ENCODE measurements at places on chromosomes 1 and 21.
A peak's percentile ranks its signal among the peaks of the same experiment; 100 is the strongest.

DNA sequence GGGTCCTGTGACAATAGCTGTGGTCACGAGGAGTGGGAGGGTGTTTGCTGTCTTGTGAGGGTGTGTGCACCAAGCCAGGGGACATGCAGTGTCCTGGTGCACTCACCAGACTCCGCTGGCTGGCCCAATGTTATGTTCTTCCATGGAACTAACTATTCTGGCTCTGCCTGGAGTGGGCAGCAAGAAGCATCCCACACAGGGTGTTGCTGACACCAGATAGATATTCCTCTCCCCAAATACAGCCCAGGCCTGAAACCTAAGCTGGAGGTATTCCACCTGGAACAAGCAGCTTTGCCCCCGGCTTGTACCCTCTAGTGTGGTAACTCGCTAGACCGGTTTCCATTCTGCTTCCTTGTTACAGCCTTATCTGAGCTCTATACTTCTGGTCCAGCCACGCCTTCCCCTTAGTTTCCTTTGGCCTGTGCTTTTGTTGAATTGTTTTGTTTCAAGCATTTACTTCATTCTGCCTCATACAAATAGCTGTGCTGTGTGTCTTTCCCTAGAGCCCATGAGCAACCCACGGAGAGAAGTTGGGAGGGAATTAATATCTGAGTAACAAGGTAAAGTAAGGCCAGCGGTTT, 14.7 kb upstream of the LY9 start:
- DNase-seq, result no peak

- no peak for DNase-seq
These were observed 111.2 kb upstream of the PPM1J start for GRCh38 chr1:112826217-112826944.

GRCh38 chr1:67468066-67468718, 38.0 kb upstream of the SERBP1 start:
- no peak for DNase-seq

DNA sequence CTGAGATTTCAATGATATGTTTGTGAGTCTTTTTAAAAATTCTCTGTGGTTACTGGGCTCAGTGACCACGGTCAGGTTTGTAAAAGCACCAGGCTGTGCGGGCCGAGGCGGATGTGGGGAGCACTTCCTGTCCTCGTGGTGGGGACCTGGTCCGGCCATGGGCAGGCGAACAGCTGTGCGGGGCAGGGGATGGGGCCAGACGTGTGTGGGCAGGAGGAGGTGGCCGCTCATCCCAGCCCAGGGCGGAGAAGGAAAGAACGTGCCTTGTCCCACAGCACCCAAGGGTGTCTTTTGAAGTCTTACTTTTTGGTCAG, 5.2 kb upstream of the OXCT2 start:
- no peak for DNase-seq

DNA sequence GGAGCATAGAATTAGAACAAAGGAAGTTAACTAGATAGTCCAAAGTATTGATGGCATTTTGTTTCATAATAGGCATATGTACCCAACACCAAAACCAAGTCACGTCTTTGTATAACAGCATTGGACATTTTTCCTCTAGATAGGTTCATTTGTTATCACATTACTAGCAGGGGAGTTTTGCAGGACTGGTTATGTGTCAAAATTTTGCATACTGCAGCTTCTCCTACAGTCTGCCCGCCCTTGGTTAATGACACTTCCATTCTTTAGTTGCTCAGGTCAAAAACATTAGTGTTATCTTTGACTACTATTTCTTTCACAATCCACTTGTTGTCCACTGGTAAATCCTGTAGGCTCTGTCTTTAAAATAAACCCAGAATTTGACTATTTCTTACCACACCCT, 8.9 kb downstream of the CAPZA1 start:
- DNase-seq, result no peak

- no peak for DNase-seq
These were observed 58.5 kb downstream of the LPAR3 start for GRCh38 chr1:84834419-84835064.

DNA sequence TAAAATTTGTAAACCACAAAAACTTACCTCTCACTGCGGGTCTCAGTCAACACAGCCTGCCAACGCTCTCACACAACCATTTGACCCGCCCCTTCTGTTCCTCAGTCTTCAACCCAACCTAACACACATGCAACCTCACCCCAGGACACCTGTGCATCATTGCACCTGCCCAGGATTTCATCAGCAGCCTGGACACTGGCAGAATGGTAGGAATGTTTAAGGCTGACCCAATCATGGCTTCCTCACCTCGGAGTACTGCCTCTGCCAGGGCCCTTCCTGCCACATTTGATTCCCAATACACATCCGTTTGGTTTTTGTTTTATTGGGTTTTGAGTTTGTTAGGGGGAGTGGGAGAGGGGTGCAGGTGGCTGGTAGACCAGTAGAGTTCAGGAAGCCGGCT, 40.7 kb downstream of the TOMM20 start:
- no peak for DNase-seq

GRCh38 chr21:28817871-28818270, 174.8 kb downstream of the LTN1 start:
- DNase-seq, result no peak

- DNase-seq, result no peak
These were observed 38.4 kb downstream of the FYB2 start for GRCh38 chr1:56780826-56781225.

DNA sequence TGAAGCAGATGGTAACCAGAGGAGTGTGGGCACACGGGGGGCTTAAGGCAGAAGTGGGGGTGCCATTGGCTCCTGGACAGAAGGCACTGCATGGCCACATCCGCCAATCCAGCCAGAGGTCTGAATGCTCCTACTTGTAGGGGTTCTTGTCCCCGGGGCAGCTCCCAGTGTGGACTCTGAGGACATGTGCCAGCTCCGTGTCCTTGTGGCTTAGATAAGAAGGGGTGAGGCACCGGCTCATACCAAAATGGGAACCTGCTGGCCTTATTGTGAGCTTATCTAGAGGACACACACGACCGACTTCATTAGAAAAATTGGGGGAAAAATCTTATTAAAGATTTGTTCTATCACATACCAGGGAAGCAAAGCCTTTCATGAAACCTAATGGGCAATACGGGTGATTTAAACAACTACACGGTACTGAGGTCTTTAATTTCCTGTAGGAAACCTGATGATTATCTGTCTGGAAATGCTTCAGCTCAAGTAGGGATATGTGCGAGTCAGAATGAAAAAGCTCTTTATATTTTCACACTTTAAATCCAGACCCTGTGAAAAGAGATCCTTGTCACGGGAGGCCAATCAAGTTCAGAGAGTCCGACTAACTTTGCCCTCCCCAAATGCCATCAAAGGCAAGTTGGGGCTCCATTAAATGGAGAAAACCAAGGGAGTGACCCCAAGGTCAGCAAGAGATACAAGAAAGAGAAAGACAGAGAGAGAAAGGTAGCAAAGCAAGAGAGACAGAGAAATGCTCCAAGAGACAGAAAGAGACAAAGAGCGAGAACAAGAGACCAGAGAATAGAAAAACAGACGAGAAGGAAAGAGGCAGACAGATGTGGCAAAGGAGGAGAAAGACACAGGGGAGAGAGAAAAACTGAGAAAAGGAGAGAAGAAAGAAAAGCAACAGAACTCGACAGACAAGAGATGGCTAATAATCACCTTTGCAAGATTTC, 14.1 kb upstream of the KCNN3 start:
- no peak for DNase-seq

DNA sequence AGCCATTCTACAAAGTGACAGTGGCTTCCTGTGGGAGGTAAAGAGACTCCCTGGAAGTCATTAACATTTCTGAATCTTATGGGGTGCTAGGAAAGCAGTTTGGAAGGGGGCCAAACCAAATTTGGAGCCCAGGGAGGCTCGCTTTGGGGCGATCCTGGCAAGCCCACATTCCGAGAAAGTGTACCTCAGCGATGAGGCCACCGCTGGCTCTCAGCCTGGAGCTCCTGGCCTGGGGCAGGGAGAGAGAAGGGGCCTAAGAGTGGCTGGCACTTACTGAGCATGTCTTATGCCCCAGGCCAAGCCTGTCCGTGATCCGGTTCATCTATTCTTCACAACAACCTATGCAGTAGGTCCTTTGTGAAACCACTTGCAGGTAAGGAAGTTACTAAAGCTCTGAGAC, 98.8 kb downstream of the CCDC185 start:
- DNase-seq, result no peak

GRCh38 chr1:114025609-114026401, 46.5 kb downstream of the OLFML3 start:
- DNase-seq, result no peak

DNA sequence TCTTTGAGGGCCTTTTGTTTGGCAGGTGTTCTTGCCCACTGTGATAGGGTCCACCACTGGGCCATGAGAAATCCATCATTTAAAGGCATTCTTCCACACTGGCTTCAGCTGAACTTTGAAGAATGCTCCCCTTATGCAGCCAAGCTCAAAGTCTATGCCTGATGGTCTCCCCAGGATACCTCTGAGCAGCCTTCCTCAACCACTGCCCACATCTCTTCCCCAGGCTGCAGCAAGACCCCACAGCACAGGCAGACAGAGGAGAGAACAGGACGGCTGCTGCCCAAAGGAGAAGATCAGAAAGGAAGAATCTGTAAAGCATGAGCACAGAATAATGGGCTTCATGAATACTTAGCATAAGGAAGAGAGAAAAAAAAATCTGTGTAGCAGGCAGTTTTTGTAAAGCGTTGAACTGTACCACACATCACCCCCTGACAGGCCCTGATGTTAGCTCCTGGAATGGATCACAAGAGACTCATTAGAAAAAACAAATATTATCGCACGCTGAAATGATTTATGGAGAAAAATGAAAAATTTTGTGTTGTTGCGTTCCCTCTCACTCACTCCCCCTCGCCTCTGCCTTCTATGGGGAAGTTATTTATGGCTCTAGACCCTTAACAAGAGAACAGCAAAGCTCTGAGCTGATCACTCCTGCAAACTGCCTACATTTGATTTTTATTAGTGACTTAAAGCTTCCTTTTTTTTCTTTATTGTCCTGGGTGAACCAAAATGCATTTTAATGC, 134.1 kb downstream of the TMEM53 start:
- no peak for DNase-seq

GRCh38 chr1:34984435-34984792, 733 bp downstream of the TMEM35B start:
- peak; percentile 2 for DNase-seq

- no peak for DNase-seq
These were observed 29.5 kb upstream of the RUNX3 start for GRCh38 chr1:24959623-24959975.

- no peak for DNase-seq
These were observed 98.3 kb downstream of the FAF1 start for GRCh38 chr1:50861772-50862171.

DNA sequence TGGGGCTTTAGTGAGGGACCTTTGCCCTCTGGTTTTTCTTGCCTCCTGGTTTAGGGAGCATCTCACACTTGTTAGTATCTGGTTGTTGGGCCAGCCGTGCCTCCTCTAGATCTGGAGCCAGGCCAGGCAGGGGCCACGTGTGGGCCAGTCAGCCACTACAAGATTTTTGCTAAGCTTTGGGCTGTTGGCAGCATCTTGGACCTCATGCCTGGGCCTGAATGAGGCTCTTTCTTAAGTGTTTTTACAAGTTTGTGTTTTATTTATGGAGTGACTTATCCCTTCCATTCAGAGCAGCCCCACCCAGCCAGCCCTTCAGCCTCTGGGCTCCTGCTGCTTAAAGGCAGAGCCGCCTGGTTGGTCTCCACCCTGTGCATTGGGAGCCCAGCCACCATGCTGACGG, 1.6 kb upstream of the SH3BGRL3 start:
- no peak for DNase-seq

- no peak for DNase-seq
These were observed 118.9 kb downstream of the TOMM20 start for GRCh38 chr1:235009561-235010306.

- DNase-seq, result no peak
These were observed 911.7 kb upstream of the NCAM2 start for GRCh38 chr21:20086508-20086907.

DNA sequence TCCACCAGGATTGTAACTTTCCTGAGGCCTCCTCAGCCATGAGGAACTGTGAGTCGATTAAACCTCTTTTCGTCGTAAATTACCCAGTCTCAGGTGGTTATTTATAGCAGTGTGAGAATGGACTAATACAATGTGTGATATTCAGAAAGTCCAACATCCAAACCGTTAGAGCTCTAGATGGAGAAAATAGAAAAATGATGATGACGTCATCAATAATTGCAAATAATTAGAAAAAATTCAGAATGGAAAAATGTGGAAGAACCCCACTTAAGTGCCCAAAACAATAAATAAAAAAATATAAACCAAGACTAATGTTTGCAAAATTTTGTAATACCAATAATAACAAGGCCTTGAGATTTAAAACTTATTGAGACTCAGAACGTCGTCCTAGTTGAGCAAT, 103.0 kb upstream of the PLPPR5 start:
- no peak for DNase-seq

GRCh38 chr21:44401386-44402160, 48.2 kb downstream of the TRPM2 start:
- no peak for DNase-seq

- peak; percentile 55 for DNase-seq
These were observed 554 bp downstream of the ZNF281 start for GRCh38 chr1:200409203-200409760.

DNA sequence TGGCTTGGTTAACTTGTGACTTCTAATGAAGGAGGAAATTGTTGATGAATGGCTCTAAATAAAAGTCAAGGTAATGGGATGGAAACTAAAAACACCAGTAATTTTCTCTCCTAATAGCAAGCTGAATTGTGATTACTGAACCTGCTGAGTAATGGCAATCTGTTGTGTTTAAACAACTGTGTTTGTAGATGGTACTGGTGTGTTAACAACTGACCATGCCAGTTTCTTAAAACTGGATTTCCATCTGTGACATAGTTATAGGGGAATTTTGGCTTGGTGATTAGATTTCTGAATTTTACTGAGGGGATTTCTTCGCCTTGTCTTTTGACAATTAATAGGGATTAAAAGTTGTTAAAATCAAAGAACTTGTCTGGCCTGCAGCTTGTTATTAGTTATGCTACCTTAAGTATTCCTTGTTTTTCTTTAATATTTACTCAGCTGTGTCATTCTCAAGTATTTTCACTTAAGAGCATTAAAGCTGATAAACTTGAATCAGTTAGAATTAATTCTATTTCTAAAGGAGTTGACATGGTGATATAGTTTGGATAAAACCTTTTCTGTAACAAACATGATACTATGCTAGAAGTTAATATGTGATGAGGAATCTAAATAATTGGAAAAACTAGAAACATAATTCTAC, 7.9 kb upstream of the ERO1B start:
- DNase-seq, result no peak

DNA sequence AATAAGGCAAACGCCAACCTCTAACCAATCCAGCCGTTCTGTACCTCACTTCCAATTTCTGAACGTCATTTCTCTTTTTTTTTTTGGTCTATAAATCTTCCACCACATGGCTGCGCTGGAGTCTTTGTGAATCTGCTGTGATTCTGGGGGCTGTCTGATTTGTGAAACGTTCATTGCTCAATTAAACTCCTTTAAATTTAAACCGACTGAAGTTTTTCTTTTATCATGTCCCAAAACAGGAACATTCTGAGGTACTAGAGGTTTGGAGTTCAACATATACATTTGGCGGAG, 65.5 kb upstream of the BACH1 start:
- DNase-seq, result peak; percentile 59

Measured in CD14-positive monocyte (primary cell).